Uterine smooth muscle cell (primary cell): ENCODE measurements at places on chromosomes 2 and 18. TPM values are rescaled to one million over a fixed set of nuclear protein-coding genes. Genes with fewer than 3 reads are reported as not detected.

Gene KHK
- 1.2 and 3.1 TPM in 2 replicates for total RNA-seq

Gene MERTK
- total RNA-seq: 0.11 and 0.37 TPM in 2 replicates

Gene HJURP
- total RNA-seq: 15.7 and 46.5 TPM in 2 replicates

Gene BUB1
- 20.4 and 100 TPM in 2 replicates for total RNA-seq

Gene HOXD11
- 3.0 and 3.9 TPM in 2 replicates for total RNA-seq

Gene RGPD3
- total RNA-seq: 0.33 and 0.37 TPM in 2 replicates

Gene GRP
- not detected in 2 replicates for total RNA-seq

Gene NT5C1B
- total RNA-seq: 0.33 TPM in 1 of 2 replicates, not detected in the other

Gene CMPK2
- total RNA-seq: 2.9 and 15.4 TPM in 2 replicates

Gene OSR1
- 3.9 and 5.3 TPM in 2 replicates for total RNA-seq

Gene TMEM247
- total RNA-seq: not detected in 2 replicates

Gene TXNL1
- 57.1 and 71.8 TPM in 2 replicates for total RNA-seq

Gene ZSWIM2
- total RNA-seq: 0.11 and 0.62 TPM in 2 replicates

Gene SERPINB12
- not detected in 2 replicates for total RNA-seq

Gene GNLY
- under 0.01 TPM in 1 of 2 replicates, not detected in the other for total RNA-seq

Gene CTAGE1
- total RNA-seq: not detected in 2 replicates

Gene ARHGAP25
- total RNA-seq: 1.1 and 3.7 TPM in 2 replicates

Gene TMEM178A
- total RNA-seq: 0.22 and 1.4 TPM in 2 replicates

Gene DSG2
- total RNA-seq: 22.2 and 30.1 TPM in 2 replicates

Gene PSMA8
- not detected in 2 replicates for total RNA-seq

Gene TRIM43
- not detected in 2 replicates for total RNA-seq

Gene SNTG2
- 0.11 TPM in 1 of 2 replicates, not detected in the other for total RNA-seq

Gene ARHGEF4
- 6.3 and 8.1 TPM in 2 replicates for total RNA-seq
